ENCODE measurements at places on chromosomes 4 and X.

DNA sequence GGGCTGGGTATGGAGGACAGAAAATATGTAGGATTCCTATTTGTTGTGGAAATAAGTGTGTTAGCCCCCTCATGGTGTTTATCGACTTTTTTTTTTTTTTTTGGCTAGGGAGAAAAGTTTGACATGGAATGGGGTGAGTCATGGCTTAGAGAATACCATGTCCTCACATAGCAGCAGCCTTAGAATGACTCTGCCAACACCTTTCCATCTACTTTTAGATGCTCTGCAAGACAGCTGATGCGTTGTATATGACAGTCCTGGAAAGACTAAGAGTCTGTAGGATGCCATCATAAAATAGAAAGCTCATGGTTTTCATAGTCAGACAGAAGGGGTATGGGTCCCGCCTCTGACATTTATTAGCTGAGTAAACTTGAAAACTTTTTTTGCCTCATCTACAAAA, 37.7 kb downstream of the MTTP start:
- DNase-seq = no peak

DNA sequence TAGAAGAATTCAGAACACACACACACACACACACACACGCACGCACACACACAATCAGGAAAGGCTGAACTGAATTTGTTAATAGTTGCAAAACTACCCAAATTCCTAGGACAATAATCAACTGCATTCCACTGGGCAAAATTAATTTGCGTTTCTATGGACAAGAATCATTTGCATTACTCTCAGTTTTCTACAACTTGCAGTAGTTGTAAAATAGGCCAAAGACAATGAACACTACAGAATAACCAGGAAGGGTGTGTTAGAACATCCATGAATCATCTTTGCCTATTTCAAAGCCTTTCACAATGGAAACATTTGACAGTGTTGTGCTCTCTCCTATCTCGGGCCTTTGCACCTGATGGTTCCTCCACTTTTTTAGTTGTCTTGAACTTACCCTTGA, 77.1 kb upstream of the IGFBP7 start:
- no peak for DNase-seq

DNA sequence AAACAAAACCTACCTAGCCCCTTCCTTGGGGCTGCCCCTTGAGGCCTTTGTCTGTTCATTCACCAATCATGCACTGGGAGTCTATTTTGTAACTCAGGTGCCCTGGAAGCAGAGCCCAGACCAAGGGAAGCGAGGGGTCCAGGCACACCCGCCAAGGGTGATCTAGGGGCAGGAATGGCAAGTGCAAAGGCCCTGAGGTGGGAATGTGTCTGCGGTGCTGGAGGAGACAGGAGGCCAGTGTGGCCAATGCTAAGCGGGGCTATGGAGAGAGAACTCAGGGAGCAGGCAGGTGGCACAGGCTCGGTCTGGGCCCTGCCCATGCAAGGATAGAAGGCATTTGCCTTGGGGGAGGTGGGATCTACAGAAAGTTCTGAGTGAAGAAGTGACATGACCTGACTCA, 3.5 kb upstream of the SH3BP2 start:
- no peak for DNase-seq

DNA sequence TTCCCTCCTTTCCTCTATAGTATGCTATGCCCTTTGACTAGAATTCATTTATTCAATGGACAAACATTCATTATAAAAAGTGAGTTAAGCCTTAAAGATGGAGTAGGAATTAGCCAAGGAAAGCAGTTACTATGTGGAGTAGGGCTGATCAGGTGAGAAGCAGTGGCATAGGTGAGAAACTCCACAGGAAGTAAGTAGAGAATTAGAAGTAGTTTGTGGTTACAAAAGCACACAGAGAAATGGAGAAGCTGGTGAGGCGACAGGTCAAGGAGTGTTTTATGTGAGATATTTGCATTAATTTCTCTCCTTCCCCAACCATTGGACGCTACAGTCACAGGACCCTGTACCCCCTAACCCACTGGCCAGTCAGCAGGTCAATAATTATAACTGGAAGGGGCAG, 30.6 kb downstream of the SETD7 start:
- DNase-seq = no peak

DNA sequence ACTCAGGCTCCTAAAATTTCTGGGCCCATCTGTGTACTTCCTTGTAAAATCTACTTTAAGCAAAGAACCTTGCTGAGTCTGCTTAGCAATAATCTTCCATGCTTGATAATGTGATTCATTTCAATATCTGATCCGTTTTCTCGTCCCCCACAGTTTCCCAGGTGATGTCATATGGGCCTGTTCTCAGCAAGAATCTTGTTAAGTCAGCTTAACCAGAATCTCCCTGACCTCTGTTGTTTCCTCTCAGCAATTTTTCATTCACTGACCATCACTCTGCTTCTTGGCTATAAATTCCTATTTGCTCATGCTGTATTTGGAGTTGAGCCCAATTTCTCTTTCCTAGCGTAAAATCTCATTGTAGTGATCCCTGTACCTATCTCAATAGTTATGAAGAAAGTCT, 13.9 kb downstream of the CSN2 start:
- DNase-seq = no peak

GRCh38 chrX:1094566-1095333, 117.7 kb downstream of the CRLF2 start:
- DNase-seq = no peak

DNA sequence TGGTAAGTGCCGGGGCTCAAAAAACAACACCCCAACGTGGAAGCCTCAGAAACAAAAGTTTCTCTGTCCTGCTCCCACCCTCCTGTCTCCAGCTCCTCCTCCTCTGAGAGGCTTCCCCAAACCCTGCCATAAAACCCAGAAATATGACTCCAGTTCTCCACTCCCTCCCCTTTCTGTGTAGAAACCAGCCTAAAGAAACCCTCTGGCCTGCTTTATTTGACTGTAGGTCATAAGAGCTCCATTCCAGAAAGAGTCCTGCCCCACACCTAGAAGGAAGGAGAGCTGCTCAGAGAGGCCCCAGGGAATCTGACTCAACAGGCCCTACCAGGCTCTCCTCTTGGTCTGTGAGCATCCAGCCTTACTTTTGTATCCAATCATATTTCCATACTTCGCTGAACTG, 872 bp upstream of the S100P start:
- DNase-seq = no peak

Measured in stimulated activated CD4-positive, alpha-beta T cell treated with anti-CD3 and anti-CD28 coated beads, Interleukin-1b, Interleukin-23, amount 100 ng/mL, for 24 hours (primary cell).